ENCODE measurements at places on chromosomes 6 and 20.

DNA sequence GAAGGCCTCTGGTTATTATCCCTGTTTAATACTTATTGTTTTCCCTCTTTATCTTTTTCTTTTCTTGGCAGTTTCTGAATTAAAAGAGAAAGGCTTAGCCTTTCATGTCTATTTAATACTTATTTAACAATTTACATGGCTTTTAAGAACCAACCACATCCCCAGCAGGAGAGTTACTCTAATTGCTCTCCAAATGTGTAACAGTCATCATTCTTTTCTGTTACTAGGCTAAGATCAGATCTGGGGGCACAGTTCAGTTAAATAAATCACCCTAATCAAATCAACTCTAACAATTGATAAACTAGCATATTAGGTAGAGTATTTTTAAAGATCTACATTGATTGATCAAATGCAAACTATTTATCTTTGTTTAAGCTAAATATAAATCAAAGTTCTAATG, 54.1 kb upstream of the NT5E start:
- no peak for DNase-seq

- no peak for DNase-seq
These were observed 65.1 kb downstream of the CGA start for GRCh38 chr6:87029711-87030314.

DNA sequence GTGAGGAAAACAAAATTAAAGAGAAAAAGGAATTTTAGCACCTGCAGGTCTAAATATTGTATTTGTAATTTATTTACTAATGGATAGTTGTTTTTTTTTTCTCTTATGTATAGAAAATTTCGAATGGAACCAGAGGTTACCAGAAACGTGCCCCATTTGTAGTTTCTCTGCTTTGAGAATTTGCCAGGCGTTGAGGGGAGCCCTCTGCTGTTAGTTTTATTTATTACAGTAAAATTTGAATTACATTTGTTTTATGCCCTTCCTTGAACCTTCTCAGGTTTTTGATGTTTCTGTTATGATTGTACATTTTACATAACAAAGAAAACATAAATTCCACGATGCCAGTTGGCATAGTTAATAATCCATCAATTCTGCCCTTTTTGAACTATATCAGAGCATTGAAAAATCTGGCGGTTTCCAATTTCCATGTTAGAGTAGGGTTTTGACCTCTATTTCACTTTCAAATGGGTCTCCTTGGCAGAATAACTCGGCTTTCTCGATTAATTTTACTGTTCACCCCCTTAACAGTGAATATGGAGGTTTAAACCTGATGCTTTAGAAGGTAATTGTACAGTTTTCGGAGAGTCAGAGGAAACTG, 35.1 kb upstream of the RFPL4B start:
- no peak for DNase-seq

DNA sequence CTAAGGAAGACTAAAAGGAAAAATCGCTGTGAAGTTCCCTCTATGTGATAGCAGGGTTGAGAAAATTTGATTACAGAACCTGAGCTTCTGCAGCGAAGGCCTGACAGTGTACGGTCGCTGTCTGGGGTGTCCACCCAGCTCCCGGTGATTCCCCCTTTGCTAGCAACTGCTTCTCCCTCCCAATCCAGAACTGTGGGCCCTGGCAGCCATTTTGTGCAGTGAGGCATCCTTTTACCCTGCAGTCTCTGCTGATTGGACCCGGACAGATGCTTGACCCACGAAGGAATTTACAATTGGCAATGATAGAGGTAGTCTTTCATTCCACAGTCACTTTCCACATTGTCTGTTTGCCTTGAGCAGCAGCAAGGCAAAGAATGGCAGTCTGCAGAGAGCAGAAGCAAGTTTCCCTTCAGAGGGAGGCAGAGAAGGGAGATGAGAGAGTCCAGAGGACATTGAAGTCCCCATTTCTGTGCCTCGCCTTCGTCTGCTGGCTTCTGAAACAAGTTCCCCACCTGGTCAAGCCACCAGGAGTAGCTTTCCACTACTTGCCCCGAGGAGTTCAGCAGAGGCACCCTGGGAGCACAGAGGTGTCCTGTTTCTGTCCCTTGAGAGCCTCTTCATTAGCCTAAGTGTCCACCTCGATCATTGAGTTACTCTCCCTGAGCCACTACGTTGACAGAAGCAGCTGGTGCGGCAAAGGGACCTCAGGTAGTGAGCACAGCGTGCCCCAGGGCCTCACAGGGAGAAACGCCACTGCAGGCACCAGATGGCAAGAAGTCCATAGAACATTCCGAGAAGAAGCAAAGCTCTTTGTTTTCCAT, 370.3 kb downstream of the NRN1 start:
- no peak for DNase-seq

- no peak for DNase-seq
These were observed 16.2 kb downstream of the DNAJC5 start for GRCh38 chr20:63911176-63911575.

GRCh38 chr6:123803504-123804013, at the start of gene NKAIN2:
TSS of gene NKAIN2 (plus strand) at chr6:123803865.
- DNase-seq = no peak

DNA sequence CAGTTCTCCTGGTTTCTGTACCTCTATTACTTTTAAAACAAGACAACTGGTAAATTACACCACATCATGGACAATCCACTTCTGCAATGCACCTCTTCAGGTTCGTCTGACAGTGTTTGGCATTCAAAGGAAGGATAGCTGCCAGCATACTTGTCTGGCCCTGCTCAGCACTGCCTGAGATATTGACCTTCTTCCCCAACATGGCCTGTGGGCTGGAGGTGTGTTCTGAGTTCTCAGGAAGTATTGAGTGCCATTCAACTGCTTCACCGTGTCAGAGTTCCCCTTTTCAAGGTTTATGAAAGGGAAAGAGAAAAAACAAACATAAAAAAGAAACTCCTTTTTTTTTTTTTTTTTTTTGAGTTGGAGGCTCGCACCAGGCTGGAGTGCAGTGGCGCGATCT, 267.9 kb upstream of the SASH1 start:
- DNase-seq = no peak

DNA sequence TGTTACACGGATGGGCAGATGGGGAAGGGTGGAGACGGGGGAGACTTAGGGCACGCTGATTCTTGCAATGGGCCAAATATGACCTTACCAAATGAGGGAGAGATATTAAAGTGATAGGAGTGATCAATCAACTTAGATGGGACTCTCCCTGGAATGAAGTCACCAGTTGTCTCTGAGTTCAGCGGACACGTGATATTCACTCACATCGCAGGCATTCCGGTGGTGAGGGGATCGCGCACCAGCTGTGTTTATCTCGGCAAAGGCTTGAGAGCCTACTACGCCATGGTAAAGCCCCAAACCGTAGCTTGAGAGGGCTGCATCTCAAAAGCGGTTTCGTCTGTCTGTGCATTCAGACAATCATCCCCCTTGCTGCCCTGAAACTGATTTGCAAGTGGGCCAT, 5.5 kb downstream of the BMP7 start:
- DNase-seq = no peak

DNA sequence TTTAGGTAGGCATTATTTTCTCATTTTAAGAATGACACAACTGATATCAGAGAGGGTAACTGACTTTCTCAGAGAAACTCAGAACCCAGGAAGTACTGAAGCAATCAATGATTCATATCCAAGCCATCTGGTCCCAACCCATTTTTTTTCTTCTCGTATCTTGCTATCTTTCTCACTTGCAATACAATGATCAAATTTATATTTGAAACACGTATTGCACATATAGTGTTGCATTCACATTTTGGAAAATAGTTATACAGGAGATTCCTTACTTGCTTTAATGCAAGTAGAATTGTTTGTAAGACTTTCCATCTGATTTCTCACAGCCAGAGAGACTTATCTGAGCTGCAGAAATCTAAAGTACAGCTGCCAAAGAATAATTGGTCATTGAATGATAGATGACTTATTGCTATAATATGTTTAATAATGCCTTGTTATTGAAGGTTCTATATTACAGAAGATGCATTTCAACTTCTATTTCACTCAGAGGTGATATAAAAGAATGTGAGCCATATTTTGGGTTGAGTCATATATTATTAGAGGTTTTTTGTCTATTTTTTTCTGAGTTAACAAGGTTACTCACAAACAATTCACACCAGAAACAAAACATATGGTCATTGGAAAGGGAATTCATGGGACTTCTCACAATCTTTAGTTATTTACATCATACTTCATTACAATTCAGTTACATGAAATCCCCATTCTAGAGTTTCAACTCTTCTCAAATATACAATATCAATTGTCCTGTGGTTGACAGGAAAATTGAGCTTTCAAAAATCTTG, 337.5 kb upstream of the CITED2 start:
- no peak for DNase-seq

DNA sequence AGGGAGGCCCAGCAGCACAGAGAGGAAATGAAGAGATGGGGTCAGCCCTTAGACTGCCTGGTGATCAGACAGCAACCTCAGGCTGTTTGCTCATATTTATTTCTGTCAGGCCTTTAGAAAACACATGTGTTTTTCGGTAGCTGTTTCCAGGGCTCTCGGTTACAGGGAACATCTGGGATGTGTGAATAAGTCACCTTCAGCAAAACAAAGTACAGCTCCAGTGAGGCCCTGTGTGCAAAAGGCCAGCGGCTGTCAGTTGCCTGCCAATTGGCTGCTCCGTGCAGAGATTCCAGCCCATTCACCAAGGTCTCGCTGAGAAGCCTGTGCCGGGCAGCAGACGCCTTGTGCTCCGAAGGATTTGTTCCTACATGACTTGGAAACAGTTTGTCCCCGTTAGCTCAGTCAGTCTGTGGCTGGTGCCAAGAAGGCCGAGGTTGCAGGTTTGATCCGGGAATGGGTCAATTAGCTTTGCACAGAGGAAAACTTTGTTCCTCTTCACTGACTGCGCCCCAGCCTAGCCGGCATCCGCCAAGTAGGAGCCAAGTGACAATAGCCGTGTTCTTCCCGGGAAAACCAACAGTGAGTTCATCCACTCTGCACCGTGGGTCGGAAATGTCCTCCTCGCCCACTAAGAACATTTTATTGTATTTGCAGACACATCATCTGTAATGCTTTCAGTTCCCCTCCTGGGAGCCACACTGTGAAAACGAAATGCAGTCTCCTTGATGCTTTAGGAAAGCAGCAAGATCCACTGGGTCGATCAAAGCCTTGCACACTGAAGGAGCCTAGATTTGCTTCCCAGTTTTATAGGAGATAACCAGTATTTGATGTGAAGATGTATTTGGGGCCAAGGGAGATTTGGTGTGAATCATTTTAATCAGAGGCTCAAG, 315.4 kb upstream of the CDYL start:
- no peak for DNase-seq

DNA sequence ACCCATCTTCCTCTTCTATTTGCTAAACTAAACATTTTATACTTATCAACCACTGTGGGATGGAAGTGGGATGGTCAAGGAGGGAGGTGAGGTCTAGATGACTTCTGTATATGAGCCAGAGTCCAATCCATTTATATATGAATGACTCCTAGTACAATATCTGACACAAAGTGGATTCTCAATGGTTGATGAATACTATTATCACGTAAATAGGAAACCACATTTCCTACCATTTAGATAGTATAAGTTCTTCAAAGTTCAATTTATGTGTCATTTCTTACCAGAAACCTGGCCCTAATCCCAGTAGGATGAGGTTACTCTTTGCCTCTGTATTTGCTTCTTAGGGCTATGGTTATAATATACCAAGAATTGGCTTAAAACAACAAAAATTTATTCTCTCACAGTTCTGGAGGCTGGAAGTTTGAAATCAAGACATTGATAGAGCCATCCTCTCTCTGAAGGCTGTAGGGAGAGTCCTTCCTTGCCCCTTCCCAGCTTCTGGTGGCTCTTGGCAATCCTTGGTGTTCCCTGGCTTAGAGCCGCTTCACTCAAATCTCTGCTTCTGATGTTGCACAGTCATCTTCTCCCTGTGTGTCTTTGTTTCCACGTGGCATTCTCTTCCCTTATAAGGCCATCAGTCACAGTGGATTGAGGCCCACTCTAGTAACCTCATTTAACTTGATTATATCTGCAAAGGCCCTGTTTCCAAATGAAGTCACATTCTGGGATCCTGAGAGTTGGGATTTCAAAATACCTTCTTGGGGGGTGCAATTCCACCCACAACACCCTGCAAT, 41.0 kb upstream of the RAB23 start:
- DNase-seq = no peak

DNA sequence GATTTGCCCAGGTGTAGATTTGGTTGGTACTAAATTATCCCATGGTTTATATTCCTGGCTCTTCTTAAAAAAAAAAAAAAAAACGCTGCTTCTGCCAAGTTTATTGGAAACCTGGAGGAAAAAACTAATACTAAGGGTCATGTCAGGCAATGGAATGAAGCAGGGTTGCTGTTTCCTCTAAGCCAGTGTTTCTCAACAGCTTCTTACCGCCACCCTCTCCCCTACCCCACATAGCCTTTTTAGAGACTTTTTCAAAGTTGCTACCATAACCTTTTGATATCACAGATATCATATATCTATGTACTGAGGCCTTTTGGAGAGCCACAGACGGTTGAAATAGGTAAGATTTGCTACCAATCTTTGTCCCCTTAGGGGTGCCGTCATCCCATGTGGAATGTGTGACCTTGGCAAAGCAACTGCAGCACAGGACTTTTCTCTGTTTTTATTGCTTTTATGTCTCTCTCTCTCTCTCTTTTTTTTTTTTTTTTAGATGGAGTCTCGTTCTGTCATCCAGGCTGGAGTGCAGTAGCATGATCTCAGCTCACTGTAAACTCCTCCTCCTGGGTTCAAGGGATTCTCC, 35.0 kb downstream of the SYTL3 start:
- no peak for DNase-seq

GRCh38 chr20:64189530-64189966, 25.3 kb downstream of the MYT1 start:
- DNase-seq = no peak

Measured in lower lobe of right lung (tissue), 2 donors.